ENCODE measurements at places on chromosomes 3 and 15.

- no peak for ATAC-seq
These were observed 556.6 kb downstream of the FOXP1 start for GRCh38 chr3:71026634-71027578.

DNA sequence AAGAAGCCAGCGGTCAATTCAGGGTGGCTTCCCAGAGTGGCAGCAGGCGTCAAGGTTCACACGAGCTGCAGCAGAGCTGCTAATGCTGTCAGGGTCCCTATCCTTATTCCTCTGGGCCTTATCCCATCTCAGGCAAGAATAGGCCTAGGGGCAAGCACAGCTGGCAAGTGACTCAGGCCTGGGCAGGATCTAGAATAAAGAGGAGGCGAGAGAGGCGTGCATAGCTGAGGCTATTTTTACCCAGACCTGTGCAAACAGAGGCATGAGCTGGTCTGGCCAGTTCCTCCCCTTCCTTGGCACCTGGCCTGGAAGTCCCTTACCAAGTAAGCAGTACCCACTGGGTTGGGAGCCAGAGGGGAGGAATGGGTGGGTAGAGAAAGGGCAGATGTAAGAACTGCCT, 12.2 kb upstream of the VIPR1 start:
- ATAC-seq: no peak

- ATAC-seq: peak; percentile 68
These were observed 19.6 kb downstream of the PAQR9 start for GRCh38 chr3:142943870-142944269.

GRCh38 chr3:138222942-138223287, 35.8 kb downstream of the ARMC8 start:
- peak; percentile 47 for ATAC-seq

- ATAC-seq: peak; percentile 71
These were observed 40.7 kb upstream of the MB21D2 start for GRCh38 chr3:192958219-192958872.

DNA sequence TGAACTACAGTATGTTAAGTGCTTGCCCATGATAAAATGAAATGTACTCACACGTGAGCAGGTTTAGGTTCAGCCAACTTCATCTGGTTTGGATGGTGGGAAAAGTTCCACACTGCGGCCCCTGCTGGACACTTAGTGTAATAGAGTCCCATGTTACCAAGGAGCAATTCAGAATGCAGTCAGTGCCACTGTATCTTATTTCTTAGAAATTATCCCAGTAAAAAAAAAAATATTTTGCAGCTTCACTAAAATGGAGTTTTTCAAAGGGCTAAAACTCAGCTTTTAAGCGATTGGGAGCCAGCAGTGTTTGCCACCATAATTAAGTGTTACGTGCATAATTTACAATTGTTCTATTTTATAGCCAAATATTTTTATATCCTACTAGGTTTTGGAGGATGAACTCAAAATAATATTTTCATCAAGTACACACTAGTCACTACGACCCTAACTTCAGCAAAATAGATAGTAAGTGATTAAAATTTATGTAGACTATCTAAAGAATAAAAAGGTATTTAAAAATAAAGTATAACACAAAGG, 371.7 kb upstream of the GBE1 start:
- peak; percentile 52 for ATAC-seq

DNA sequence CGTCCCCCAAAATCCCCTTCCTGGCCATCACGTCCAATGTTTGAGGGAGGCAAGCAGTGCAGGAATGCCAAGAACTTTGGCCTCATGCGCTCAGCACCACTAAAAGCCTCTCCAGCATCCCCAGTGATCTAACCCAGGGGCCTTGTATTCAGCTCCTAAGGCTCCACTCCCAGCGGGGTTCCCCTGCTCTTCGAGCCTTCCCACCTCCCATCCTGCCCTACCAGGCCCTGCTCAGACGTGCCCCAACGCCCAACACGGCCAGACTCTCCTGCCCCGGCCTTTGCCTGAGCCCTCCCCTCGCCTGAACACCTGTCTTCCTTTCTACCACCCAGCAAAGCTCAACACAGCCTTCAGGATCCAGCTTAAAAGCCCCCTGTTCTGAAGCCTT, 30.5 kb downstream of the PLXND1 start:
- ATAC-seq: no peak

DNA sequence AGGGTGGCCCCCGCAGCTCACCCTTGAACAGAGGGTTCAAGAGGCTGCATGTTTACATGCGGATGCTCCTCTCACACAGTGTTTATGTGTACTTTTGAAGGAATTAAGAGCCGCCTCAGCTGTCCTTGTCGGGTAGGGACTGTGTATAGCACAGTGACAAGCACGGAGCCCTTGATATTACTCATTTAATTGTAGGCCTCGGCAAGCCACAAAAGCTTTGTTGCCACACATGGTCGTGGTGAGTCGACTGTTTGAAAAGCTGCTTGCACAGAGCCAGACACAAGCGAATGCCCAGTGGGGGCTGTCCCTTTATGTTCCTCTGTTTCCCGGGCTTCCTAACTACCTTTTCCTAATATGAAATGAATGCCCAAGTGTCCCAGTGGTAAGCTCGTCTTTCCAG, 4.5 kb downstream of the ESYT3 start:
- no peak for ATAC-seq

GRCh38 chr15:99502182-99502581, 63.6 kb upstream of the MEF2A start:
- ATAC-seq: peak; percentile 83

GRCh38 chr15:35741881-35742280, 195.9 kb upstream of the DPH6 start:
- no peak for ATAC-seq

DNA sequence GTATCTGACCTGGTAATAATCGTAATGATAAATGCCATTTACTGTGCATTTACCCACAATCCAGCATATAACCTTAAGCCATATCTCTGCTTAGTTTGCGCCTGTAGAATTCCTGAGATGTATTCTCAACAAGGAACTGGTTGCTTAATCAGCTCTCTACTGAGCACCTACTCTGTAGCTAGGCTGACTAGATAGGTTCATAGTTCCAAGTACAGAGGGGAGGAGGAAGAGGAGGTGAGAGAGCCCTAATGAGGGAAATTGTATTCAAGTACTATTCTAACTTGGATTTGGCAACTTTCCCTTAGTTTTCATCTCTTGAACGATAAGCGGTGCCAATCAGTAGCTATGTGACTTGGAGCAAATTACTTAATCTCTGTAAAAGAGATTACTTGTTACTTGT, 5.6 kb upstream of the AKAP13 start:
- no peak for ATAC-seq

- ATAC-seq: no peak
These were observed 374.3 kb downstream of the VPS13C start for GRCh38 chr15:61685971-61686370.

DNA sequence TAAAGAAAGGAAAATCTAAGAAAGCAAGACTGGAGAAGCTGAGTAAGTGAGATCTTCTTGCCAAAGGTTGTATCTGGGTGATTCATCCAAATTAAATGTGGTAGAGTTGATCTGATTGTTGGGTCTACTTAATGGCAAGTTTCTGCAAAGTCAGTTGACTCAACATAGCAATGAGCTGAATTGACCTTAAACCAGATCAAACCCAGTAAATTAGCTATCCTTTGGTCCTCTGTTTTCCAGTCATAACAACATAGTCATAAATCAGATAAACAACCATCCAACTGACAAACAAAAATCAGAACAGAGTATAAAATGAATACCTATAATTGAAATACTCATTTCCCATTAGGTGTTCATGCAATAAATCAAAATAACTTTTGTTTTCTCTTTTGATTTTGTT, 142.6 kb upstream of the CFAP20DC start:
- no peak for ATAC-seq

DNA sequence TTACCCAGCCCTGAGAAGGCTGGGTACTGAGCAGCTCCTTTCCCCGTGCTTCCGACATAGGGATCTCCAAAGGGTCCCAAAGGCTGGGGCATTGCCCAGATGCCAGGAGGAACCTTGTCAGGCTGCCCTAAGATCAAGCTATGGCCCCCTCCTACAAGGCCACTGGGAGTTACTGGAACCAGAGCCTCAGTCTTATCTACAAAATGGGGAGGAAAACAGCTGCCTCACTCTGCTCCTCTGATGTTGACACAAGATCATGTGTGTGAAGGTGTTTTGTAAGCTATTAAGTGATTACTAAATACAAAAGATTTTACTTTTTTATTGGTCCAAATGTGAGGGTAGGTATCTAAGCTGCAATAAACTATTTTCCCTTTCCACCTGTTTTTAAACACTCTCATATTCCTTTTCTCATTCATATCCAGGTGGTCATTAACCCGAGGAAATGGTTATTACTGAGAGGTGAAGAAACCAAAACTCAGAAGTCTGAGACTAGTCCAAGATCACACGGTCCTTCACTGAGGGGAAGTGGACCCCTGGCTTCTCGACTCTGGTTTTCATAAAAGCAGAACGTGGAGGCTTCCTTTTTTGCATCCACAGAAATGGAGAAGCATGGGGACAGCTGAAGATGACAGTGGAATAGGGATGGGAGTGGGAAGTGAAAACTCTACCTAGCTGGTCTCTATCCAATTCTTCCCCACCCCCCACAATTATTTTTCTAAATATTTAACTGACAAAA, 1.7 kb downstream of the ARPIN start:
- ATAC-seq: no peak

DNA sequence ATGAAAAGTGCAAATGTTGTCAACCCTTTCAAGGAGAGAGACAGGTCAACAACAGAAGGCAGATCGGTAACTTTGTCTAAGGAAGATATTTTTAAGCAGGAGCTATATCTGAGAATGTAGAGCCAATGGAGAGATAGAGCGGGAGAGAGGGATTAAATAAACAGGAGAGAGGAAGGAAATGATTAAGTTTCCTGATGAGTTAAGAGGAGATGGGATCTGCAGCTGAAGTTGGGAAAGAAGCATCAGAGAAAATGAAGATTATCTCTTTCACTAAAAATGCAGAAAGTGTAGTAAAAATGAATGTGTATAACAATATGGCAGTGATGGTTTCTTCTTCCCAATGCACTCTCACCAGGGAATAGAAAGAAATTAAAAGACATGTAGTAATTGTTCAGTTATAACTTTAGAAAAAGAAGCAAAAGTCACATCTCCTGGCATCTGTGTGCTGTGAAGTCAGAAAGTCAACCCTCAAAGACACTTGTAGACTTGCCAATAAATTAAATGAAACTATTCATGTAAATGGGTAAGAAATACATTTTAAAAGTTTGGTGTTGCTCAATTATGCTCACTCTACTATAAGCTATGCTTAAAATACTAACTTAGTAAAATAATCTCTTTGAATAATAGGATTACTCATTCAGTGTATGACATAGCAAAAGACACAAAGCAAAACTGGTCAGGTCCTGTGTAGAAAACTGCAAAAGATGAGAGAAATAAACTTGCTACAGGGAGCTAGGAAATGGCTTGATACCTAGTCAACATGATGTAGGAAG, 264.6 kb downstream of the ZIC4 start:
- no peak for ATAC-seq

DNA sequence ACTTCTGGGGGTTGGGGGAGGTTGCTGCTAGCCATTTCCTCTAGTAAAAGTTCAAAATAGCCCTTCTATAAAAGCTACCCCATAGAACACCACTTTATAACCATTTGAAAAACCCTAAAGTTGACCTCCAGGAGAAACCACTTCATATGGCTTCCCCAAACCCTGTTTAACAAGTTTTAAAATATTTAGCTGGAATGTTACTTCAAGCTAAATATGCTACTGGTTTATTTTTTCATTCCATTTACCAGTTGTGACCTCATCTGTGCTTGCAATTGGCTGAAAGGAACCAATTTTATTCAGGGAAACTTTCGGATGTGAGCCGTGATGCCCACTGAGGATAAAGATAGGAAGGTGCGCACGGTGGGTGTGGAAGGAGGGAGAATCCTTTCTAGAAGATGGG, 221.3 kb downstream of the SUCLG2 start:
- ATAC-seq: no peak

- ATAC-seq: no peak
These were observed 408.0 kb downstream of the MECOM start for GRCh38 chr3:169255511-169255910.

DNA sequence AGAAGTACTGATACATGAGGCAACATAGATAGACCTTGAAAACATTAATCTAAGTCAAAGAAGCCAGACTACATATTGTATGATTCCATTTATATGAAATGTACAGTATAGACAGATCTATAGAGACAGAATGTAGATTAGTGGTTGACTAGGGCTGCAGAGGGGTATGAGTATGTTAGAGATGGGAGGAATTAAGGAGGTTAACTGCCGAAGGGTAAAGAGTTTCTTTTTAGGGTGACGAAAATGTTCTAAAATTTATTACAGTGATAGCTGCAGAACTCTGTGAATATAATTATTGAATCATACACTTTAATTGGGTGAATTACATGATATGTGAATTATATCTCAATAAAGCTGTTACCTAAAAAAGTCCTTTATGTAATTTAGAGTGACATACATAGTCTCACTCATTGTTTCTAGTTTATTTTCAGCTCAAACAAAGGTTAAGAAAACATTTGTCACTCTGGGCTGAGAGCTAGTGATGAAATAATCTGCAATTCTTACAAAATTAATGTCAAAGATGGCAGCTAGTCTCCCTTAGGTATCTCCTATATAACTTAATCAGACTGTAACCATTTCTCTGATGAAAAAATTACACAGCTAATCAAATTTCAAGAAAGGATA, 61.4 kb downstream of the DENND4A start:
- no peak for ATAC-seq

All from activated T-helper 17 cell treated with anti-CD3 and anti-CD28 coated beads, Interleukin-2, amount 50 U/mL, for 72 hours (primary cell).